ENCODE measurements at places on chromosomes 11 and 22.
A peak's percentile ranks its signal among the peaks of the same experiment; 100 is the strongest.

DNA sequence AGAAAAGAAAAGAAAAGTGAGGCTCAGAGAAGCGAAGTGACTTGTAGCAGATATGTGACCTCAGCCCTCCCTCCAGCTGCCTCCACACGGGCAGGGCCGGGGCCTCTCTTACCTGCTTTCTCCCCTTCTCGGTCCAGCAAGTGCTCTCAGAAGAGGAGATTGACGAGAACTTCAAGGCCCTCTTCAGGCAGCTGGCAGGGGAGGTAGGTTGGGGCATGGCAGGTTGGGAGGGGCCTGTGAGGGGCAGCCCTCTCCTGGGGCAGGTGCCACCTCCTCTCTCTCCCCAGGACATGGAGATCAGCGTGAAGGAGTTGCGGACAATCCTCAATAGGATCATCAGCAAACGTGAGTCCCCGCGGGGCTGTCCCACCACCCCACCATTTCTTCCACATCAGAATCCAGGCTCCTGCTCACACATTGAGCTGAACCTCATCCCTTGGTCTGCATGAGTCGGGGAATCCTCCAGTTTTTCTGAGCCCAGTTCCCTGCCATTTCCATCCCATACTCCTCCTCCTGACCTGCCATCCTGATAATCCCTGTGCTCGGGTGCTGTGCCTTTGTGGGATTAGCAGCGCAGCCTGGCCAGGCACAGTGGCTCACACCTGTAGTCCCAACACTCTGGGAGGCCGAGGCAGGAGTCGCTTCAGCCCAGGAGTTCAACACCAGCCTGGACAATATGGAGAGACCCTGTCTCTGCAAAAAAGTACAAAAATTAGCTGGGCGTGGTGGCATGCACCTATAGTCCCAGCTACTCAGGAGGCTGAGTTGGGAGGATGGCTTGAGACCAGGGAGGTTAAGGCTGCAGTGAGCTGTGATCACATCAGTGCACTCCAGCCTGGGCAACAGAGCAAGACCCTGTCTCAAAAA lies 26.4 kb downstream of the CAPN1 start:
- DNase-seq: no peak

DNA sequence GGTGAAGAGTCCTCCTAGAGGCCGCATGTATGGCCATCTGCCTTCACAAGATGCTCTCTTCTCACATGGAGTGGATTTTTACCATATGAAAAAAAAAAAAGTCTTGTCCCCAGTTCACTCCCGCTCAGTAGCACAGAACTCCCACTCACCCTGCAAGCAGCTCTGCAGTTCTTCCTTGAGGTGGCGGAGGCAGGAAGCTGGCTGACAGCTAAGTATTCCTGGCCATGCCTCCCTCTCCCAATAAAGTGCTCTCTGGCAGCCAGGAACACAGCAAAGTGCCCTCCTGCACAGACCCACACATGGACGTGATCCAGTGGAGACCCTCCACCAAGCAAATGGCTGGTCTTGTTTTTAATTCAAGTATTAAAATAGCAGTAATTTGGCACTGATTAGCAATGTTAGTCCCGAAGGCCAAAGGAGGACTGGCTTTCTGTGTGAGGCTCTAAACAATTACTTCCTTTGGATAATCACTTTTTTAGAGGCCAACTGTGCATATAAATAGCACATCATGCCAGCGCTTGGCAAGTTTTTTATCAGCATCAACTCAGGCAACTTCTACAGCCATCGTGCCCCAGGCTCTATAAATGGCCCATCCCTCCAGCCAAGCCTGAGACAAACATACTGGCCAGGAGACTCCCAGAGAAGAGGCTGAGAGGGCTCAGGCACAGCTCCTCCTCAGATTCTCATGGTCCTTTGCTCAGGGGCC lies 413.6 kb downstream of the OPCML start:
- DNase-seq: no peak

DNA sequence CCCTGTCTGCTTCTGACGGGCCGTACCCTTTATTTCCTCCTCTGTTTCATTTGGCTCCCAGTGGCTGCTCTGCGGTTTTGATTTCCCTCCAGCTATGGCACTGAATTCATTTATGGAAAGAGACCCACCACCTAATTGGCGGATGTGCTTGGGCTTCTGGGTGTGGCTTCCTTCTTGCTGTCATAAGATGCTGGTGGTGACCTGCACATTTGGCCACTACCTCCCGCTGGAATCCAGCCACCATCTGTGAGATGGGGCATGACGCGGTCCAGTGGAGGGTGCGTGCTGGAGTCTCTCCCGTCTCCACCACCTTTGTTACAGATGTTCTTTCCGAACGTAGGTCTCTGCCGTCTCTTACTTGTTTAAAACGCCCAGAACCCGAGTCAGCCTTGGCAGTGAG lies 47.7 kb upstream of the FADD start:
- no peak for DNase-seq

DNA sequence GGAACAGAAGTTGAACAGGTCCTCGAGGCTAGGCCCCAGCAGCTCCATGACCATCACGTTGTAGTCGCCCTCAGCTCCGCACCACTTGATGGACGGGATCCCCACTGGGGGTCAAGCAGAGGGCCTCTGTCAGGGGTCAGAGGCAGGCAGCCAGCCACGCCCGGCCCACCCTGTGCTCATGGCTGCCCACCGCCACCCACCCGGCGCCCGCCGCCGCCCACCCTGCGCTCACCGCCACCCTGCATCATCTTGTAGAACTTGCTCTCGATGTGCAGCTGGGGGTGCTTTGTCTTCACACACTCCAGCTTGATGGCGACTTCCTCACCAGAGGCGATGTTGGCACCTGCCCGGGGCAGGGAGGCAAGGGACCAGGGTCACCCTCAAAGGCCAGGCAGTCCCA lies 14.3 kb downstream of the CSNK1E start:
- DNase-seq: no peak

DNA sequence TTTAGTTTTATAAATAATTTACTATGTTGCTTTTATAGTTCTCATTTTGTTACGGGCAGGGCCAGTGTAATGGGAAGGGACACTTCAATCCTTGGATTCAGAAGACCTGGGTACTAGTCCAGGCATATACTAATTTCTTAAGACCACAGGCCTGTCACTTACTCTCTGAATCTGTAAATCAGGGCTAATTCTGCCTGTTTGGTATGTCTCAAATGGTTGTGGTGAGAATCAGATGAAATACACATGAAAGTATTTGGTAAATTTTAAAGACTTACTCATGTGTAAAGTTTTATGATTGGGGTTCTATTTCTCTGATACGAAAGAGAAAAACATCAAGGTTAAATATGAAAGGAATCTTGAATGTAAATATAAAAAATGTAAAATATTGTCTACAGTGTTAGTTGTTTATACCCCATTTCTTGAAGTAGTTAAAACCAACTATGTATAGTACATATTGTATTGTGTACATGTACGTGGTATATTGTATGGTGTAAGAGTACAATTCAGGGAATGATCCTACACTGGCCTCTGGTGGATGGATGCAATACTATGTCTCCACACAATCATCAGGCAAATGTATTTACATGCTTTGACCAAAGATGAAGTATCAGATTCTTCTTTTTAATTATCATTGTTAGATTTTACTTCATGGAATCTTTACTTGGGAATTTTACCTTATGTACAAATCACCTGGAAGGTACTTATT lies 24.5 kb upstream of the RAG2 start:
- no peak for DNase-seq

- DNase-seq: no peak
Measured at GRCh38 chr22:17257121-17258001, 38.1 kb upstream of the ADA2 start.

- DNase-seq: no peak
Measured at GRCh38 chr22:42470366-42471082, 38.3 kb upstream of the NFAM1 start.

DNA sequence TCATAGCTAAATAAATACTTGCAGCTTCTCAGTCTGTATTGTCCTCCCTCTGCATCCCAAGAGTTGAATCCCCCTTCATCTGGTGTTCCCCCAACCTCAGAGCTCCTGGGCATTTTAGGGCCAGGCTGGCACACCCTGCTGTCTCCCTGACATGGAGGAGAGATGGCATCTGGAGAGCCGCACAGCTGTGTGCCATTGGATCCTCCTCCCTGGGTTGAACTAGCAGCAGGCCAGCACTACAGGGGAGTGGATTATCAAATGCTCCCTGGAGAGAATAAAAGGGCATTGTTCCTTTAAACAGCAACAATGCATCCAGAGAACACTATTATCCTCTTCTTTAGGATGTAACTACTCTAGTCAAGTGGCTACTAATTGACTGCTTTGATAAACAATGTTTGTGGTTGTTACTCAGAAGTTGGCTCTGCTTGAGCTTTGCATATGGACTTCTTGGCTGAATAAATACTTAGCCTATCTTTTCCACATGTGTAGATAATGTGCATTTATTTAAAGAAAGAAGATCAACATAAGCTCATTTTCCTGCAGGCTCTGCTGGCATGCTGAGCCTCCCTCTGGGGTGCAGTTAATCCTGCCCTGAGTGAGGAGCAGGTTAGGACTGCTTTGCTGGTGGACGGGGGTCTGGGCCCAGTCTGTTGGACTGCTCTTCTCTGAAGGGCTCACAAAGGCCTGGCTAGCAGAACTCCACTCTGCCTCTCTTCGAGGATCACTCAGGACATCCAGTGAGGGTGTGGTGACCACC lies 897.2 kb downstream of the TBC1D22A start:
- no peak for DNase-seq

GRCh38 chr22:34812631-34813030 lies 253.3 kb upstream of the ISX start:
- no peak for DNase-seq

GRCh38 chr11:85823816-85824215 lies 12.9 kb upstream of the SYTL2 start:
- no peak for DNase-seq

GRCh38 chr11:3833449-3833848 lies 7.3 kb downstream of the RHOG start:
- DNase-seq: no peak

DNA sequence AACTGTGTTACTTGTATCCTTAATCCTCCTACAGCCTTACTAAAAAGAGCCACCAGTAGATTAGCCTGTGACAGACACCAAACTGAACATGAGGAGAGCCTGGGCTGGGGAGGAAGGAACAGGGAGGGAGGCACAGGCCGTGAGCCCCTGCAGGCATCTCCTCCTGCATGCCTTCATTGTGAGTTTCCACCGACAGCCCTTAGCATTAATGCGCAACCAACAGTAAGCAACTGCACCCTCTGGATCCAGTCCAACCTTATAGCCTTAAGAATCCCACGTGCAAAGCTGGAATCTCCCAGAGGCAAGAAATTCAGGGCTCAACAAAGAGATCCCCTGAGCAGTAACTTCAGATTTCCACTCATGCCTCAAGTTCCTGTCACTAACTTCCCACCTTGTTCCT lies 84.6 kb downstream of the ETS1 start:
- no peak for DNase-seq

- no peak for DNase-seq
Measured at GRCh38 chr22:17350292-17350691, 19.0 kb upstream of the CECR2 start.

GRCh38 chr11:45180848-45181192 lies 34.4 kb downstream of the PRDM11 start:
- DNase-seq: peak; percentile 42

- DNase-seq: no peak
Measured at GRCh38 chr11:36372101-36372771, 76.1 kb downstream of the PRR5L start.

- peak; percentile 35 for DNase-seq
Measured at GRCh38 chr22:17638182-17638431, 450 bp upstream of the BCL2L13 start.

DNA sequence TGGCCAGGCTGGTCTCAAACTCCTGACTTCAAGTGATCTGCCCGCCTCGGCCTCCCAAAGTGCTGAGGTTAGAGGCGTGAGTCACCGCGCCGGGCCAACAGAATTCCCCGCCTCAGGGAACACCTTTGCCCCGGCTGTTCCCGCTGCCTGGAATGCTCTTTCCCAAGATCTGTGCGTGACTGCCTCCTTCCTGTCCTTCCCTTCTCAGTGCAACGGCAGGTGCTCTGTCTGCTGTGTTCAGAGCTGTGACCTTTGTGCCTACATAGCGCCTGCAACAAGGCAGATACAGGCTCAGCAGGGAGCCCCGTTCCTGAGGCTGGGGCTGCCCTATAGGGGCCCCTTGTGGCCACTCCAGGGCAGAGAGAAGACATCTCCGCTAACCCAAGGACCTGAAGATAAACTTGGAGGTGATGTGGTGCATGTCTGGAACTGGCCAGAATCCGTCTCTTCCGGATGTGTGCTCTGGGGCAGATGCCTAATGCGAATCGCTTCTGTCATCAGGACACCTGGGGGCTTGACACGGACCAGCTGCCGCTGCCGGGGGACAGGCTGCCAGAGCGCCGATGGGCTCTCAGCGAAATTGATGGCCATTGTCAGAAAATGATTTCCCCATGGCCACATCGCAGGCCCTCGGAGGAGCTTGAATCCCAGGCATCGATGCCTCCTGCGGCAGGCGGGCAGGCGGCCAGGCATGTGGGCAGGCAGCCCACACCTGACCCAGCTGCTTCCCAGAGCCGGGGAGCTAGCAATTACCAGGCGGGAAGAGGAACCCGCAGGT lies 43.5 kb upstream of the TCF20 start:
- no peak for DNase-seq

DNA sequence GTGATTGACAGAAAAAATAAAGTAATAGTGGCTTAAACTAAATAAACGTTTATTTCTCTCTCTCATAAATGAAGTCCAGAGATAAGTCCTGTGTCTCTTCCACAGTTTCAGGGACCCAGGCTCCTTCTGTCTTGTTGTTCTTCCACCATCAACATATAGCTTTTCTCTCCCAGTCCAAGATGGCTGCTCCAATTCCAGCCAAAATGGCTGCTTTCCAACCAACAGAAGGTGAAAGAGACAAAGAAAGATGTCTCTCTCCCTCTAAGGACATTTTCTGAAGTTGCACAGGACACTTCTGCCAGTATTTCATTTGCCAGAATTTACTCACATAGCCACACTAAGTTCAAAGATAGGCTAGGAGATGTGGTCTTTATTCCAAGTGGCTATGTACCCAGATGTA lies 9.4 kb upstream of the PLEKHB1 start:
- no peak for DNase-seq

GRCh38 chr11:89052220-89052619 lies 13.6 kb downstream of the GRM5 start:
- no peak for DNase-seq

- no peak for DNase-seq
Measured at GRCh38 chr22:37999236-37999635, 14.9 kb upstream of the SOX10 start.

All from D721Med (cell line).